ENCODE measurements at places on chromosomes 6 and 20.

DNA sequence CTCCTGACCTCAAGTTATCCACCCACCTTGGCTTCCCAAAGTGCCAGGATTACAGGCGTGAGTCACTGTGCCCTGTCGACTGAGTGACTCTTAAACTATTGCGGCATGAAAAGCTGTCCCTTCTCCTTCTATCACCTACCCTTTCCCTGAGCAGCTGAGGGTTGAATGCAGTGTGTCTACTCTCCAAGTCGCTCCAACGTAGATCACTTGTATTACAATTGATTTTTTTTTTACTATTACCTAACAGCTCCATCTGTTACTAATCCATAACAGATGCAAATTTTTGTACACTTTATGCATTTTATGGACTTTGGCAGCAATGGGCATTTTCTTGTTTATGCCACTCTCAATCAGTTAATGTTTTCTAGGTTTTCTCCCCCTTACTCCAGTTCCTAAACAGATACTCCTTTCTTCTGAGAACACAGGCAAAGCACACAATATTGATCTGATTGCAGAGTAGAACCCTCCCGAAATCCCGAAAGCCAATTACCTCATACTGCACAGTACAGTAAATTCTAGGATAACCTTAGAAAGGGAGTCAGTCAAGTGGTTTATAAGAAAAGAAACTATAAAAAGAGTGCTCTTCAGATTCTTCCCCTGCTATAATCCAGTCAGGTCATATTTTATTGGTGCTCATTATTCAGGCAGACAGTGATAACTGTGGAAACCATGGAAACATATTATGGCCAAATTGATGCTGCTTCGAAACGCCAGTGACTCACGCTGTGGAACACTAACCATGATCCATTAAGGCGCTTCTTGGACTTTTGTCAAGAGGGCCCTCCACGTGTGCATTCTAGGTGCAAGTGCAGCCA lies 273.0 kb downstream of the ADGB start:
- no peak for DNase-seq

- no peak for DNase-seq
Measured at GRCh38 chr6:20302702-20303251, 90.5 kb upstream of the MBOAT1 start.

GRCh38 chr6:43995137-43995536 lies 132.1 kb downstream of the MRPL14 start:
- no peak for DNase-seq

DNA sequence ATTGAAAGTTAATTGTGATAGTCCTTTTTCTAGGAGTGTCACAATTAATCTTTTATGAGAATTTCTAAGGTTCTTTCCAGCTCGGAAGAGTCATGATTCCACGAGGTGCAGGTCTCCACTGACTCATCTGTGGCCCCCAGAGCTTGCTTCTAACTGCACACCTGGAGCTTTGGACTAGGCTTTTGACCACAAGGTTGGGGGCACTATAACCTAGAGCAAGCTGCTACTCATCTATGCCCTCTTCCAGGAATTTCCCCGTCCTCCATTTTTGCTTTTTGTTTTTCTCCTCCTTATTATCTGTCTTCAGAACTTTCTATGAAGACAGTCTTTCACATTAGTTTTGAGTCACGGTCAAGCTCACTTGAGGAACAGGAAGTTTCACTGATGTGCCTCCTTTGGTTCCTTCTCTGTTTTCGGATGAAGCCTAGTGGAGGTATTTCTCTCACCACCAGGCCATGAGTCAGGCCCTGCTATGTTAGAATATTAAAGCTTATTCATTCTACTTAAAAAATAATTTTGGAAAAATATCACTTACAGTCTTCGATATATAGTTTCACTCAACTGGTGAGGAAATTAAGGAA lies 119.2 kb upstream of the INSM1 start:
- no peak for DNase-seq

DNA sequence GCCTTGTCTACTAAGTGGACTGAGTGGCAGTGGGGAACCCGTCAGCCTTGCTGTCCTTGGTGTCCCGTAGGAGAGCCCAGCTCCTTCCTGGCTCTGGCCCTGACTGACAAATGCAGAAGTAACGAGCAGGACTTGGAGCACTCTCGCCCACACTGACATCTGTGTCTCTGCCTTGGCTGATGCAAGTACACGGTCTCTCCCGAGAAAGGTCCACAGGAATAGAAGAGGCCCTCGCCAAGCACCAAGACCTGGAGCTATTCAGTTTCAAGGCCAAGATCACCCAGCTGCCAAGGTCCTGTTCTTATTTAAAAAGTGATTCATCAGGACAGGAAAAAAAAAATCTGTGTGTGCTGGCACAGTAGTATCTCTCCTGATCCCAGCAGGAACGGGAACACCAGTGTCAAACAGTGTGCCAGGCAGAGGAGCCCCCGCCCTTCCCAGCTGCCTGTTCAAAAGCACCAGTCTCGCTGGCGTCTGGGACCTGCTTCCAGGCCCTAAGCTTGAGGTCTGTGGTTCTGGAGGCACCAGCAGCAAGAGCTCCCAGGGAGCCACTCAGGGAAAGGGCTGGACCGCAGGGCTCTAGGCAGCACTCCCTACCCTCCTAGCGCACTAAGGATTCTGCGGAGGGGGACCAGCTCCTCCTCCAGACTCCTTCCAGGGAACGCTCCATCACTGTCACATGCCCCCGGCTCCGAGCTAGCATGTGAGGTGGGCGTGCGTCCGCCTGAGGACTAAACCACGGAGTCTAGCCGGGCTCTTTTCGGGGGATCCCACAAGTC lies 376.9 kb downstream of the RNGTT start:
- DNase-seq = peak; percentile 53

DNA sequence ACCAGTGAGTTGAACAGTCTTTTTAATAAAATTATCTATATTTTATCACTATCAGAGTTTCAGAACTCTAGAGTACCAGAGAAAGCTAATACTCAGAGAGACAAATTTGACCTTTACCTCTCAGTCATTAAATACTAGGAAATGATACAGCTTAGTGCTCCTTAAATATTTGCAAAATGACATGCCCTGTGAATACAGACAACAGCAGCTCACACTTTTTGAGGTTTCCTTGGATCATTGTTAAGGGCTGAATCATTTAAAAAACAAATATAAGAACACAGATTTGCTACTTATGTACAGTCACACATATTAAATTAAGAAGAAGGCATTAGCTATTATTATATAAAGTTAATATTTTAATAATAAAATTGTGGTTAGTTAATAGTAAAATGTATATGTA lies 1158.7 kb upstream of the EYS start:
- DNase-seq = no peak

DNA sequence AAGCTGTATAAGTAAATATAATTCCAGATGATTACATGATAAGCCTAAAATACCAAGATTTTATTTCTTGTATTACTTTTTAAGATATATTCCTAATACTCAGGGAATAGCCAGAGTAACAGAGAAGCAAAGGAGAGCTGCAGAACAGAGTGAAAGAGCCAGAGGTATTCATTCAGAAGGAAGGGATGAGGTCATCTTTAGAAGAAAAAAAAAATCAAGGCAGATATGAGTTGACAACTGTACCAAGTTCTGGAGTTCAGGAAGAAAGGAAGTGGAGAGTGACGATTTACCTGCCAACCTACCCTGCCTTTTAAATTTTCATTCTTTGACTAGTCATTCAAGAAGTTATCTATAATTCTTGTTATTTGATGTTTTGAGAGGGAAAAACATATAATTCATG lies 28.8 kb upstream of the NHSL1 start:
- DNase-seq = no peak

- DNase-seq = no peak
Measured at GRCh38 chr6:87180105-87180728, 24.9 kb downstream of the ZNF292 start.

GRCh38 chr20:56860413-56860812 lies 231.3 kb downstream of the TFAP2C start:
- no peak for DNase-seq

DNA sequence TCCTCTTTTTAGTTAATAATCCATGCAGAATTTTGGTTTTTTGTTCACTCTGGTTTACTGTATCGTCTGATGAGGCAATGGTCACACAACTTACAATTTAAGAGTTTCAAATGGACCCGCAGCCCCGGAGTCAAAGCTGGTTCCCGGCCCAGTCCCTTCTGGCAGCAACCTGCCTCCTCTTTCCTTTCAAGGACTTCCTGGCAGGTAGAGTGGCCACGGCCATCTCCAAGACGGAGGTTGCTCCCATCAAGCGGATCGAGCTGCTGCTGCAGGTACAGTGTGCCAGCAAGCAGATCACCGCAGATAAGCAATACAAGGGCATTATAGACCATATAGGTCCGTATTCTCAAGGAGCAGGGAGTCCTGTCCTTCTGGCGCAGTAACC lies 218.2 kb downstream of the GJA1 start:
- DNase-seq = no peak

DNA sequence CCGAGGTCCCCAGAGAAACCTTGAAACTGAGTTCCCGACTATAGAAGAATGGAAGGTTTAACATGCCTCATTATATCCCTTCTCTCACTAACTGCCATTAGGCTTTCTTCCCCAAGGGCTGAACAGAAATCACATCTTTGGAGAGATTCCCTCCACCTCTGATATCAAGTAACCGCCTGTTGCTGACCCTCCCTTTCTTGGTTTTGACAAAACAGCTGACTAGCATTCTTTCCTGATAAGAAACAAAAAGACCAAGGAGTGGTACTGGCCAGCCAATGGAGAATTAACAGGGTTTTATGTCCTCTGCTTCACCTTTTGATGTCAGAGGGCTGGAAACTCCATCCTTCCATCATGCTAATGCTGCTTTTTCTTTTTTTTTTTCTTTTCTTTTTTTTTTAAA lies 176.6 kb upstream of the ADGRB3 start:
- no peak for DNase-seq

- DNase-seq = no peak
Measured at GRCh38 chr6:145155873-145156782, 579.2 kb downstream of the EPM2A start.

GRCh38 chr20:58481481-58482021 lies 33.6 kb downstream of the APCDD1L start:
- no peak for DNase-seq

DNA sequence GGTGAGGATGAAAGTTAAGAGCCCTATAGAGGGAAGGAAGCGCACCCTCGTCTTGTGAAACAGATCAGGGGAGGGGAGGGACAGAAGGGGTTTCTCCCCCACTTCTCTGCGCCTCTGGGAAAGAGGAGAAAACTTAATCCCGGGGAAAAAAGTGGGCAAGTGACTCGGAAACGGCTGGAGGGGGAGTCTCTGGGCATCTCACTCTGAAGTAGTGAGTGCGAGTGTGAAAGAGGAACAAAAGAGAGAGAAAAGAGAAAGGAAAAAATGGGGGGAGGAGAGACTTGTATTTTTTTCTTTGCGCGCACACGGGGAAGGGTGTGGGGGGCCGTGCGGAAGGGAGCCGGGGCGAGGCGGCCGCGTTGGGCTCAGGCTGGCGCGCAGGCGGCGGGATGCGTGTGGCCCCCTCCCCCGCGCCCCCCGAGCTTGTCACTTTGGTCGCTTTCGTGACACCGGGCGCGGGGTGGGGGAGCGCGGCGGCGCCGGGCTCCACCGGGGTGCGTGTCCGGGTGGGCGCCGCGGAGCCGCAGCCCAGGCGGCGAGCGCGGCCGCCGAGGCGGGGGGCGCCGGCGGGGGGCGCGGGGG lies 454 bp downstream of the L3MBTL3 start:
- DNase-seq = no peak

DNA sequence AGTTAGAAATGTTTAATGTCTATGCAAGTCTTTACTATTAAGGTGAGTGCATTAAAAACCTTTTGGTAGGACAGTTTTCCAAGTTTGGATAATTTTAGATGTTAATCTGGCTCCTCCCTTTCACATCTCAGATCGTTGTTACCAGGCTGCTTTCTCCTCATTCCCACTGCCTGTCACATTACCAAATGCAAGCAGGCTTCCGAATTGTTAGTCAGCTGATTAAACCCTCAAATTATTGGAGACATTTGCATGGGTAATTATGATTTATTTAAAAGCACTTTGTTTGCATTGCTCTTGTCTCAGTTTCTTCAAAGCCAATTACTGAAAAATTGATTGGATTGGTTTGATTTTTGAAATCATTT lies 816.5 kb downstream of the KIF16B start:
- DNase-seq = peak; percentile 31

DNA sequence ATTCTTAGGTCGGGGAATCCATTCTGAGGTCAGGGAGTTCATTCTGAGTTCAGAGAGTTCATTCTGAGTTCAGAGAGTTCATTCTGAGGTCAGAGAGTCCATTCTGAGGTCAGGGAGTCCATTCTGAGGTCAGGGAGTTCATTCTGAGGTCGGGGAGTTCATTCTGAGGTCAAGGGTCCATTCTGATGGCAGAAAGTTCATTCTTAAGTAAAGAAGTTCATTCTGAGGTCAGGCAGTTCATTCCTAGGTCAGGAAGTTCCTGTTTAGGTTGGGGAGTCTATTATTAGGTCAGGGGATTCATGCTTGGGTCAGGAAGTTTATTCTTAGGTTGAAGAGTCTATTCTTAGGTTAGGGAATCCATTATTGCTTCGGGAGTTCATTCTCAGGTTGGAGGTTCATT lies 16.5 kb upstream of the NXT1 start:
- DNase-seq = no peak

- DNase-seq = no peak
Measured at GRCh38 chr6:128443553-128443952, 76.8 kb downstream of the PTPRK start.

GRCh38 chr6:24391756-24392405 lies 10.9 kb upstream of the MRS2 start:
- no peak for DNase-seq

- DNase-seq = no peak
Measured at GRCh38 chr20:61306937-61307475, 54.9 kb downstream of the CDH4 start.

DNA sequence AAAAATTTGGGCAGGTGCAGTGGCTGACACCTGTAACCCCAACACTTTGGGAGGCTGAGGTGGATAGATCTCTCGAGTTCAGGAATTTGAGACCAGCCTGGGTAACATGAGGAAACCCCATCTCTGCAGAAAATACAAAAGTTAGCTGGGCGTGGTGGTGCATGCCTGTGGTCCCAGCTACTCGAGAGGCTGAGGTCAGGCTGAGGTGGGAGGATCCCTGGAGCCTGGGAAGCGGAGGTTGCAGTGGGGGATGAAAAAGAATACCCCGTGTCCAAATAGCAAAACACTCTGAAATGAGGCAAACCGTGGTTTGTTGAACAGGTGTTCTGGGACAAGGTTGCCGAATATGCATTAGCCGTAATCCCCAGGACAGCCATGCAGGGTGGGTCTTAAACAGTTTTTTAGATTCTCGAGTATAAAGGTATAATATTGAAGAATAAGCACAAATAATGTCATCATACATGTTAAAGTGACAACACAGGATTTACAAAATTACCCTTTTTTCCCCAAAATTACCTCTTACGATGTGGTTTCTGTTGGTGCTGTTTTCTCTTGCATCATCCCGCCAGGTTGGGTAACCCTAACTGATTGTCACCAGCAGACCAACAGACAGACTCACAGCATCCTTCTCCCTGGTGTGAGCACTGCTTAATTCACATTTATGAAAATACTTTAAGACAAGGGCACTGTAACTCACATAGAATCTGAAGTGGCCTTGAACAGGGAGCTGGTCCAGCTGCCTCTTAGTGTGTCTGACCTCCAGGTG lies 9.1 kb downstream of the DNAJC5 start:
- DNase-seq = no peak

DNA sequence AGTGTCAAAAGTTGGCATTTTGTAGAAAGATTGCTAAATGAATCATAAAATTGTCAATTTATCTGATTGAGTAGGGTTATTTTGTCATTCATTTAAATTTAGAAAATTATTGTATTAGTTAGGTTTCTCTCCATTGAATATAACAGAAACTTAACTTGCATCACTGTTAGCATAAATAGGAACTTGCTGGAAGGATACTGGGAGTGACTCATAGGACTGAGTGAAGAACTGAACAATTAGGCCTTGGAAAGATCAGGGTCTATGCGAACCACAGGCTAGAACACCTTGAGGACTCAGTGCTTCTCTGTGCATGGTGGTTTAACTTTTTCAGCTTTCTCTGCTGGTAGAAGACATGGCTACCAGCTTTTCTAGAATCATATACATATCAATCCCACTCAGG lies 67.7 kb upstream of the IFNGR1 start:
- no peak for DNase-seq

Measured in pons (tissue), 1 donor.